Muscle of arm (tissue), 14 donors: ENCODE measurements at places on chromosomes 5 and 9. TPM values are rescaled to one million over a fixed set of nuclear protein-coding genes. Genes with fewer than 3 reads are reported as not detected.

RABGAP1 gene
- polyA plus RNA-seq: 39.2 TPM

DNA sequence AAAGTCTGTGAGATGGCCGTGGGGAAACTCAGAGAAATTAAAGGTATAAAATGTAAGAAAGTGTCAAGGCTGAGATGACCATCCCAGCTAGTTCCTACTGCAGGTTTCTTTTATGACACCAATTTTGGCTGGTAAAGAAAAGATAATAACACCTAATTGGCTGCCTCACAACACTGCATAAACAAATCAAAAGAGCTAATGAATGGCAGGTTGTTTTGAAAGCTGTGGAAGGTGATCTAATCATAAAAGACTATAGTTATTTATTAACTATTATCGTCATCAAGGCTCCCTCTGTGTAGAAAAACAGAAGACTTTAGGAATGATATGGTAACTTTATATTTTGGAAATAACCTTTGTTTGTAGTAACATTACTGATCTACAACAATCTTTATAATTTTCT lies 3.5 kb upstream of the SPINK5 start:
- DNase-seq: no peak

DIAPH1 gene
- 25.9 TPM for polyA plus RNA-seq

SPATA31E1 gene
- polyA plus RNA-seq: not detected
